ENCODE measurements at places on chromosomes 3 and 15.

DNA sequence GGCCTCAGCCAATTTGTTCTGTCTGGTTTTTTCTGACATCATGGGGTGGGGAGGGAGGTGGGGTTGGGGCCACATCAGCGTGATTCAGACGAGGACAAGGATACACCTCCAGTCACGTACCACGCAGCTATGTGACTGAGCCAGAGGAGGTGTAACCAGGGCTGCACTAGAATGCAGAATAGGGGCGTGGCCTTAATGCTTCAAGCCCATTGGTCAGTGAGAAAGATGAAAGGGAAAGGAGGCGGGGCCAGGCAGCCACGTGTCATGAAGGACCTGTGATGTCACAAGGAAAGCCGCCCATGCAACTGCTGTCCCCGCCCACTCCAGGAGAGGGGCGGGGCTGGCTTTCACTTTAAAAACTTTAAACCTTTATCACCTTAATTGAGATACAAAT lies at the start of gene GOLGA6L2:
TSS of gene GOLGA6L2 (minus strand) at position 137 of the 394 bp plus-strand sequence. CDS start at position 75, 62 bp downstream.
- no peak for DNase-seq

DNA sequence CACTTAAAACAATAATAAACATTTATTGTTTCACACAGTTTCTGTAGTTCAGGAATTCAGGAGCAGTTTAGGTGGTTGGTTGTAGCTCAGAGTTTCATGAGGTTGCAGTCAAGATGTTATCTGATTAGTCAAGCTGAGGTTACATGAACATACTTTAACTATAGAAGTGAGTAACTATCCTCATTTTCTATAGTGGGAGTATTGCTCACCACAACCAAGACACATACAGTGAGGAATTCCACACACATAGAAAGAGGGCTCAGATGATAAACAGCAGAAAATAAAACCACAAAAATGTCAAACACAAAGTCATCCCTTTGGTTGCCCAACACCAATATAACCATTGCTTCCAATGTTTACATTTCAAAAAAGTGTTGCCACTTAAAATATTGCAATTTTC lies 13.6 kb downstream of the SCN11A start:
- no peak for DNase-seq

DNA sequence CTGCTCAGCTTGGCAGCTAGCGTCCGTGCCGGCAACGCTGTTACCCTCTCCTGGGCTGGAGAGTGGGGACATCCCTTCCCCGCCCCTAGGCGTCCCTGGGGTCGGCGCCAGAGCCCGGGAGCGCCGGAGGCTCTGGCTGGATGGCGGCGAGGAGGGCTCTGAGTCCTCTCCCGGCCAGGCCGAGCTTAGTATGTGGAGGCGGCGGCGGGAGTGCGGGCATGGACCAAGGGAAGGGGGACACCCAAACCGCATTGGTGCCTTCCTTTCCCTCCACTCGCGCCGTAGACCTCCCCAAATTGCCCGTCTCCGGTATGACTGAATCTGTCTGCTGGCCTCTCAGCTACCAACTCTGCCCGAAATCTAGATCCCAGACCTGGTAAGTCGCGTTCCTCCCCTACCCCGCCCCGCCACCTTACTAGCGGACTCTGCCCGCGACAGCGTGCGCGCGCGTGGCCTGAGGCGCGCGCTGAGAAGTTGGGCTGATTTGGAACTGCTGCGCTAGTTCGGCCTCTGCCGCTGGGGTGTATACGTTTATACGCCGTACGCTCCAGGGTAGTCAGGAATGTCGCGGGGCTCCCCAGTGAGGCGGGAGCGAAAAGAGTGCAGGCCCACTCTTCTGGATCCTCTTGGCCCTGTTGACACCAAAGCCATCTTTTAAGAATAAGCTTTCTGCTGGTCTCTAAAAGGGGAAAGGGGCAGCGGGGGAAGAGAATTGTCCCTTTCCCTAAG lies 12.2 kb downstream of the ZIC1 start:
- DNase-seq, result no peak

GRCh38 chr3:78221300-78221699 lies 1181.4 kb downstream of the ROBO2 start:
- DNase-seq, result no peak

DNA sequence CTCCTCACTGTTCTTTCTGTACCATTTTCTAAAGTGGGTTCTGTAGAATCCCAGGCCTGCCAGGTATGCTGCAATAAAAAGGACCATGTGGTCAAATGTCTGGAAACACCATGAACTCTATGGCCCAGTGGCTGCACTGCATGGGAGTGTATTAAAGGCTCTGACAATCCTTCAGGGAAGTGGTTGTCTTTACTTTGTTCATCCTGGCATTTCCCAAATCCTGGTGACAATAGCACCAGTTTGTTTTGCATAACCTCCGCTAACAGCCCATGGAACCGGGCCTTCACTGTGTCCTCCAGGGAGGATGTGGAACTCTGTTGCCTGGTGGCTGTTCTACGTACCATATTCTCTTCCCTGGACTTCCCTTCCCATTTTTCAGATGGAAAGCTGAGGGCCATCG lies 11.2 kb upstream of the DUSP7 start:
- DNase-seq, result no peak

DNA sequence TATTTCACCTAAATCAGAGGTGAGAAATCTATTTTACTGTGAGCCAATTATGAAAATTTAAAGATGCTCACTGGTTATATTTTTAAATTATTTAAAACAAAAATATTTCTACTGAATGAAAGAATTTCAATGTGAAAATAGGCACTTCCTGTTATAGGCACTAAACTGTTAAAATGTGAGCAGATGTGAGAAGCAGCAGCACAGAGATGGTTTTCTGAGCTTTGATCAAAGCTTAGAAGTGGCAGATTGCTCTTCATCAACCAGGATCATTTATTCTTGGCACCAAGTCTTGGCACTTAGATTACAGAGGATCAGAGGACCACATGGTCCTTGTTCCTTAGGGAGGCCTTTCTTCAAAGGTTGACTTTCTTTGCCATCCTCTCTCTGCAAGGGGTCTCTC lies 18.0 kb upstream of the TSC22D2 start:
- DNase-seq, result no peak
